ENCODE measurements at places on chromosomes 4 and X. TPM values are rescaled to one million over a fixed set of nuclear protein-coding genes. Genes with fewer than 3 reads are reported as not detected.
A peak's percentile ranks its signal among the peaks of the same experiment; 100 is the strongest.

Gene LRCH2
- polyA plus RNA-seq, result 10.1 TPM

Gene OPRPN
- polyA plus RNA-seq, result not detected

Gene BGN
- 155 TPM for polyA plus RNA-seq

Gene CPLX1
- 3.0 TPM for polyA plus RNA-seq

Gene TXK
- 4.2 TPM for polyA plus RNA-seq

Gene FHIP1A
- polyA plus RNA-seq, result 5.4 TPM

Gene MAGEB17
- polyA plus RNA-seq, result 0.06 TPM

Gene TRIM2
- 85.8 TPM for polyA plus RNA-seq

Gene SYN1
- 5.4 TPM for polyA plus RNA-seq

Gene EOLA1
- polyA plus RNA-seq, result 23.3 TPM

Gene PRSS12
- 8.9 TPM for polyA plus RNA-seq

Gene DKK2
- polyA plus RNA-seq, result 1.2 TPM

Gene ITM2A
- 59.1 TPM for polyA plus RNA-seq

Gene UGT2A1
- polyA plus RNA-seq, result 19.4 TPM

Gene BMPR1B
- polyA plus RNA-seq, result 17.3 TPM

DNA sequence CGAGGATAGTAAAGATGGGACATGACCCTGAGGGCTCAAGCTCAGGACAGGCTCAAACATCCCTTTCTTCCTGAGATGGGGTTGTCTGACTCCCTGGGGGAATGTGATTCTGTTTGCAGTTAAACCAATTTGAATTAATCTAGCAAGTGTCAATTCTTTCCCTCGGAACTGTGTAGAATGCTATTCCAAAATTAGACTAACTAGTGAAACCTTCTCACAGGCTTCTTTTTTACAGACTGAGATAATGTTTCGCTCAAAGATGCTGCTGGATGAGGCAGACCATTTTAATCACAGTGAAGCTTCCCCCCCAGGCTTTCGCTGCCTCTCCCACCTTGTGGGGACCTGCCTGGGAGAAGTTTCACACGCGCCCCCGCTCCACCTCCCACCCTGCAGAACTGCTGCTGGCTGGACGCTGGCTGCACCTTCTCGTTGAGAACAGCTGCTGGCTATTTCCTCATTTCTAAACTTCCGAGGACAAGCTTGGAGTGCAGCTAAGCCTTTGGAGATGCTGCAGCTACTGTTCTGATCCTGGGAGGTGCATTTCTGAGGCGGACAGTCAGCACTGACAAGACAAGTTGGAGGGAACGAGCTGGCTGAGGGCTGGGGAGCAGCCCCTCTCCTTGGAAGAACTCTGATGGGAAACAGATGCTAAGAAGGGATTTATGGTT lies 297.8 kb downstream of the RAPGEF2 start:
- DNase-seq, result no peak

- no peak for DNase-seq
Observed at GRCh38 chr4:8274066-8274652, 4.6 kb downstream of the HTRA3 start.

- DNase-seq, result no peak
Observed at GRCh38 chr4:106058921-106059320, 163.7 kb downstream of the NPNT start.

GRCh38 chr4:37964734-37965457 lies 4.7 kb downstream of the PTTG2 start:
- no peak for DNase-seq

DNA sequence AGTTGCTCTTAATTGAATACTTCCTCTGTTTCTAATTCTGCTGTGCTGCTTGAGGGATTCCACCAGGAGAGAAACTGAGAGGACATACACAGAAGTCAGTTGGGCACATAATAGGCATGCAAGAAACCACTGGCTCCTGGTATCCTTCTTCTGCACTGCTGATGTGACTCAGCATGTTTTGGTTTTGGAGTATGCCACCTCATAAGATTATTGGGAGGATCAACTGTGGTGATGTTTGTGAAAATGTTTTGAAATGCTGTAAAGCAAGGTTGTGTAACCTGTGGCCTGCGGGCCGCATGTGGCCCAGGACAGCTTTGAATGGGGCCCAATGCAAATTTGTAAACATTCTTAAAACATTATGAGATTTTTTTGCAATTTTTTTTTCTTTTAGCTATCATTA lies 119.6 kb downstream of the GATB start:
- DNase-seq, result no peak

DNA sequence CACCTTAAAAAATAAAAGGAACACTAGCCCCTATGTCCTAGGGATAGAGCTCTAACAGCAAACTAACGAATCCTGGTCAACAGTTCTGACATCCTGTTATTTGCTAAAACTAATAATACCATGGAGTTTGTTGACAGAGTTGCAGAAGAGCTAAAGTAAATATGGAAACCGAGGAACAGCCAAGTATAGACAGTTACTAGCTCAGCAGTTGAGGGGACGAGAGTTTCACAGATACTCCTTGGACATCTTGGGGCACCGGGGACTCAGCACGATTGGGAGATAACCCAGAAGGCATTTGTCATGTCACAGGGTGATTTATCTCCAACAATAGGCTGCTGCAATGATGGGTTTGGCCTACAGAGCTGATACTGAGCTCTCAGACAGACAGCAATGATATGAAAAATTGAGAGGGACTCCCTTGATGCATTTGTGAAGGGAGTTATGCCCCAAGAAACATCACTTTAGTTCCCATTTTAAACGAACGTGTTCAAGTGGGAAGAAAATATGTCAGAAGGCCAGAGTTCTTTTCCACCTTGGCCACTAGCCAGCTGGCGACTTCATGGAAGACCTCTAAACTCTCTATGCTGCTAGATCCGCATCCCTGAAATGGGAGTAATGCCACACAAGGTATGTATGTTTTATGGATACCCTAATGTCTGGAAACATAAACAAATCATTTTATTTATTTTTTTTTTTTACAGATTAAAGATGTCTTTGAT lies 48.6 kb downstream of the TSC22D3 start:
- DNase-seq, result no peak

- no peak for DNase-seq
Observed at GRCh38 chr4:100819505-100819904, 301.7 kb upstream of the EMCN start.

DNA sequence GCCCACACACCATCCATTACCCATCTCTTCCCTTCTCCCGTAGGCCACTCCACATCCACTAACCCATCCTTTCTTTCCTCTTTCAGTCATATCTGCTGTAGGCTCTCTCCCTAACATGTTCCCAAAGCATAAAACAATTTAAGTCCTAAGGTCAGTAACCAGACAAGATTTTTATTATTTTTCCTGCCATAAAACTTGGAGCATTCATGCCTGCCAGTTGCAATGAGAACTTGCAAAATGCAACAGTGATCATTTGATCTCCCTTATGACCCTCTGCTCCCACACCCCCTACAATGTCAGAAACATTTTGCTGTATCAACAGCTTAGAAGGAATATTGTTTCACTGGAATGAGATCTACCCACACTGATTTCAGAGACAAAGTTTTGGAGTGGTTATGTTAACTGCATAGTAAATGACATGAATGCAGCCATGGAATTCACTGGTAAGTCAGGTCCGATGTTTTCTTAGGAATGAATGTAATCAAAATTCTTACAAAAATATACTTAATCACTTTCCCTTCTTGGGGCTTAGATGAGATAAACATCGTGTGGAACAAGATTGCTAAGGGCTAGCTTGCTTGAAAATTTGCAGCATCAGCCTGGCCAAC lies 5.7 kb downstream of the NIPAL1 start:
- DNase-seq, result no peak

GRCh38 chrX:152157042-152157441 lies 18.7 kb upstream of the MAGEA10 start:
- no peak for DNase-seq

- DNase-seq, result no peak
Observed at GRCh38 chrX:154761977-154762536, 607 bp upstream of the DKC1 start.

DNA sequence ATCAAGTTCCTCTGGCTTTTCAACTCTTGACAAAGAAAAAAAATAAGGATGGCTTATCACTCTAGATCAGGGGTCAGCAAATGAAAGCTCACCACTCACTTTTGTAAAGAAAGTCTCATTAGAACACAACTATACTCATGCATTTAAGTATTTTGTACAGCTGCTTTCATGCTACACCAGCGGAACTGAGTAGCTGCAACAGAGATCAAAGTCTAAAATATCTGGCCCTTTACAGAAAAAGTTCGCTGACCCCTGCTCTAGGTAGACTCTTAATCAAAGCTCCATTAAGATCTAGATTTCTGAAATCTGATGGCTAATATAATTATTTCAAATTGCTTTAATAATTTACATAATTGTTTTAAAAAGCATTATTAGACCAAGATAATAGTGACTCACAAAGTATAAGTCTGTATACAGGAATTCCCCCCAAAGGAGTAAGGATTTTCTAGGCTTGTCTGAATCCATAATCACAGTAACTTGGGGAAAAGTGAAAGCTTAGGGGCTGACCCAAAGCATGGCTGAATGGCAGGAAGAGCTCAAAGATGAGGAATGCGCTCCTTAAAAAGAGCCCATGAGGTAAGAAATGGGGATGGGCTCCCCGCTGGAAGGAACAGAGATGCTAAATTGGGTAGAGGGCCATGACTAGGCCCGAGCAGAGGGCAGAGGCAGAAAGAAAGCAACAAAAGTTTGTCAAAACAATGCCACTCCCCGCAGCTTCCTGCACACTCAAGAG lies 140.3 kb downstream of the SH3KBP1 start:
- DNase-seq, result no peak

GRCh38 chrX:132384301-132384700 lies 104.5 kb downstream of the MBNL3 start:
- no peak for DNase-seq

GRCh38 chr4:125459531-125459930 lies 144.8 kb downstream of the FAT4 start:
- no peak for DNase-seq

DNA sequence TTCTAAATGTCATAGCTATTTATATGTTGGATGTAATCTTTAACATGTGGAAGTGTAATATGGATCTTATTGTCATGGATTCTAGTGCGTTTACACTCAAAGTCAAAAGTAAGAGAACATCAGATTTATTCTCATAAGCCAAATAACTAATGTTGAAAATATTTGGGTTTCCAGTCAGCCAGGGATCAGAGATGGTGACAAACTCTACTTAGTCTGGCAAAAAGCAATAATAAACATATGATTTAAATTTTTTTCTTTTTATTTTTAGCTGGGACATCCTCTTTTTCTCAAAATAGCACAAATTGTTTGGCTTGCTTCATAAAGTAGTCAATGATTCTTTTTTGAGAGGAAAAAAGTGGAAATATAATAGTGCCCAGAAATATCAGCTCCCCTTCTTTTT lies 392.3 kb downstream of the ARHGAP24 start:
- no peak for DNase-seq

DNA sequence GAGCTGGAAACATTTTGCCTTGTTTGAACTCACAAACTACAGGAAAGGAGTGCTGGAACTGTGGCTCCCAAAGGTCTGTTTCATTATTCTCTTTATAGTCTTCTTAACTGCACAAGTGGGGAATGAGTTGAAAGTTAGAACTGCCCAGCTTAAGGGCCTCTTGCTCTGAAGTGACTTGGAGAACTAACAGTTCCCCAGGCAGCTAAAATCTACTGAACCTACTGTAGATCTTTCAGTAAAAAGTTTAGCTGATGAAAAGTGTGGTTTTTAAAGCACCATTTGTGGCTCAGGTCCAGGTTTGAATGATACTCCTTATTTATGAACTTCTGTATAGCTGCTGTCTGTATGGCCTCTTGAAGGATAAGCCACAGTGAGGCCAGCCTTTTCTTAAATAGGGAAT lies 353.8 kb downstream of the MAPK10 start:
- no peak for DNase-seq

GRCh38 chr4:92305148-92305877 lies 1.5 kb downstream of the GRID2 start:
- peak; percentile 57 for DNase-seq

DNA sequence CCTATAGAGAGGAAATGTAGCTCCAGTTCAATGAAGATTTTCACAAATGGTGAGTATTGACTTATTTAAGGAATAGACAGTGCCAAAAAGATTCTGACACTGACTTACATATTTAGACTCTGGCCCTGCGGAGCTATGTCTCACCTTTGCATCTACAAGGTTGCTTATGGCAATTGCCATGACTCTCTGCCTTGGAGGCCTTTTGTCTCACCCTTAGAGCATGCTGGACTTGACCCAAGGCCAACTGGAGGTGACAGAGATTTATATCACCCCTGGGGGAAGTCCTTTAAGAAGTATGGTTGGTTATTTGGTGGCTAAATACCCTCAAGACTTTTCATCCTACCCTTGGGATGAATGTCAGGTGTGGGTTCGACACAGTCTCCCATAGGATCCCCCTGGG lies 4.5 kb upstream of the ETDC start:
- no peak for DNase-seq

DNA sequence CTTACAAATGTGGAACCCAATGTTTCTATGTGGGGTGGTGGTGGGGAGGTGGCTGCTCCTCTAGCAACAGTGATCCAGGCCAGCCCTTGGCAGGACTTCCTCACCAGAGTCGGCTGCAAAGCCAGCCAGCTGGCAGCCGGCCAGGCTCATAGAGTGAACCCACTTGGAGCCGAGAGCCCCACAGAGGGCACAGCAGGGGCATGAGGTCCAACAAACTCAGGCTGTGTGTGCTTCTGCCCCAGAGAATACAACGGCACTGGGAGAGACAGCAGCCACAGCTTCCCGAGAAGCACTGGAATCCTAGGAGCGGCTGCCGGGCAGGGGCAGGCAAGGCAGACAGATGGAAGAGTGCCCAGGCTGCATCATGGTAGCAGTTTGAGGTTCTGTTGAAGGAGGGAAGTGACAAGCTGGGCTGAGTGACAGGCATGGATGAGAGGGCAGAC lies 23.5 kb upstream of the SOWAHD start:
- no peak for DNase-seq

GRCh38 chr4:182885022-182885737 lies 32.0 kb downstream of the DCTD start:
- no peak for DNase-seq

DNA sequence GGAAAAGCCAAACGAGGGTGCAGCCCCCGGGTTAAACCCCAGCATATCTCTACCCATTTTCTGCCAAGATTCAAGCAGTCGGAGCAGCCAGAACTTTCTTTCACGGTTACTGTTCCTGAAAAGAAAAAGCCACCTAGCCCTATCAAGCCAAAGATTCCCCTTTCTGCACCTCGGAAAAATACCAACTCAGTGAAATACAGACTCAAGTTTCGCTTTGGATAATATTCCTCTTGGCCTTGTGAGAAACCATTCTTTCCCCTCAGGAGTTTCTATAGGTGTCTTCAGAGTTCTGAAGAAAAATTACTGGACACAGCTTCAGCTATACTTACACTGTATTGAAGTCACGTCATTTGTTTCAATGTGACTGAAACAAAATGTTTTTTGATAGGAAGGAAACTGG lies 20.0 kb downstream of the FGF5 start:
- no peak for DNase-seq

- no peak for DNase-seq
Observed at GRCh38 chrX:34546366-34546765, 110.7 kb downstream of the TMEM47 start.

GRCh38 chr4:150962245-150962644 lies 52.8 kb downstream of the LRBA start:
- DNase-seq, result no peak

DNA sequence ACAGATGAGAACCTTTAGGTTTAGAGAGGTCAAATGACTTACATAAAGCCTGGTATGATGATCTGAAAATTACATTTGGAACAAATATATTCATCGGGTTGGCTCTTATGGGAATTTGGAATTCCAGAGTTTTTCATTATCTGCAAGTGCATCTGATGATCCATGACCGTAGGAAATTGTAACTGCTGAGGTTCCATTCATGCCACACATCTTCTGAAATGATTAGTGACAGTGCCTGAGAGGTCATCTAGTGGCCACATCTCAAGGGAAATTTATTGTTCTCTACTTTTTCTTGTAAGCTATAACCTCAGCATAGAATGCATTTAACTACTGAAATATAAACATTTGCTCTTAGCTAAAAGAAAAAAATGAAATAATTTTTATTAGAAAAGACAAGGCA lies 105.8 kb upstream of the NWD2 start:
- DNase-seq, result no peak

All from renal pelvis (tissue), 12 donors.